ENCODE measurements at places on chromosomes 1 and 21.

DNA sequence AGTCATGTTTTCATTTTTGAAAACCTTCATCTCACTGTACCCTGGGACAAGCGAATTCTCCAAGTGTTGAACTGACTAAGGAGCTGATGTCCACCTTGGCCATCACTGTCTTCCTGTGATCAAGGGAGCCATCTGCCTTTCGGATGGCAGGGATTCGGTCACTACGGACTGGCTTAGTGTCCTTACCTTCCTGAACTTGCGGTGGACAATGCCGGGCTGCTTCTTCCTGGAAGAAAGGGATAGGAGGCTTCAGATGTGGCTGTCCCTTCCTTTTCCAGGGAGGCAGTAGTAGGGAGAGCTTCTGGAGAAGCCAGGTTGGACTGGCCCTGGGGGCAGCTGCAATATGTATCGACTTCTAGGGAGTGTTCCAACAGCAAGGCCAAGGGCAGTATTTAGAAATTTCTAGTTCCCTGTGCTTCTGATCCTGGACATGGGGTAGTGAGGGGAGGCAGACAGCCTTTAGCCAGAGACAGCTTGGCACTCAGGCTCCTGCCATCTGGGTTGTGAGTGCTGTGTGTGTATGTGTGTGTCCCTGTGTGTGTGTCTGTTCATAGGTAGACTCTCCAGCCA is 114.6 kb downstream of the IER5 start:
- no peak for DNase-seq

DNA sequence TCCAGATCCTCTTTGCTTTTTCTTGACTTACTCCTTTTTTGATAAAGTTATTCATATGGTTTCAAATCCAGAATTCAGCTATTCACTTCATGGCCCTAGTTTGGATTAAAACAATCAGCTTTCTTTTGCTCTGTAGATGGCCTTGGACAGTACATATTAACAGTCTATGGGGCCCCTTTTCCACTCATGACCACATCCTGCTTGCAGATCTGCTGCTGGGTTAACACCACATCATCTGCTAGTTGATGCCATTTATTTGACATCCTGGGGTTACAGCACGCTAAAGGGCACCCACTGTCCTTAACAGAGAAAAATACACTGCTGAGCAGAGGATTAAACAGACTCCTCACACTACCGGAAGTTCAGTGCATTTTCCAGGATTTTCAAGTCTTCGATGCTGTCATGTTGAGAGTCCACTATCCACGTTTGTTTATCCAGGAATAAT is 941 bp upstream of the IFI16 start:
- peak; percentile 60 for DNase-seq

- peak; percentile 96 for DNase-seq
Measured at GRCh38 chr1:51063121-51063520, 38.9 kb upstream of the C1orf185 start.

DNA sequence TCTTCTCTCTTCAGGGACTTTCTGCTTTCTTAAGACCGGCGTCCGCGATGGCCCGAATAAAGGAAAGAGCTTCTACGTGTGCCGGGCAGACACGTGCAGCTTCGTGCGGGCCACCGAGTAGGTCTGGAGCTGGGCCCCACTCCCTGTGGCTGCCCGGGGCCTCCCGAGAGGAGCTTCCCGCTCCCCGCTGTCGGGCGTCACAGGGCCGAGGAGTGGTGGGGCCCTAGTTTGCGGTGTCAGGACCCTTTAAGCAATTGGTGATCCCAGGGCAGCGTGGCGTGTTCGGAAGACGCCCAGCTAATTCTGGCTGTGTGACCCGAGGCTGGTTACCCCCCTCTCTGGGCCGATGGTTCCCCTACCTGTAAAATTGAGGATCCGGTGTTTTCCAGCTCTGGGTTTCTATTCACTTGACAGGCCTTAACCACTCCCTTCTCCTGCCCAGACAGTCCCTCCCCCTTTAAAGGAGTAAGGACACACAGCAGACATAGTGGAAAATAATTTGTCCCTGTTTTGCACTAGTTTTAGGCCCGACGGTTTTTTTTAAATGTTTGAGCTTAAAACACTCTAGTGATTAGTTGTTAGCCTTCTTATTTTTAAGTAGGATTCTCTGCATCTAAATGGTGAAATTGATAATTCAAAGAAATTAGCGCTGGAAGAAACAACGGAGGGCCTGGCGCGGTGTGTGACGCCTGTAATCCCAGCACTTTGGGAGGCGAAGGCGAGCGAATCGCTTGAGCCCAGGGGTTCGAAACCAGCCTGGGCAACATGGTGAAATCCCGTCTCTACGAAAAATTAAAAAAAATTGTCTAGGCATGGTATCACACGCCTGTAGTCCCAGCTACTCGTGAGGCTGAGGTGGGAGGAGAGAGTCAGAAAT is 553 bp downstream of the TTF2 start:
- DNase-seq: peak; percentile 63

DNA sequence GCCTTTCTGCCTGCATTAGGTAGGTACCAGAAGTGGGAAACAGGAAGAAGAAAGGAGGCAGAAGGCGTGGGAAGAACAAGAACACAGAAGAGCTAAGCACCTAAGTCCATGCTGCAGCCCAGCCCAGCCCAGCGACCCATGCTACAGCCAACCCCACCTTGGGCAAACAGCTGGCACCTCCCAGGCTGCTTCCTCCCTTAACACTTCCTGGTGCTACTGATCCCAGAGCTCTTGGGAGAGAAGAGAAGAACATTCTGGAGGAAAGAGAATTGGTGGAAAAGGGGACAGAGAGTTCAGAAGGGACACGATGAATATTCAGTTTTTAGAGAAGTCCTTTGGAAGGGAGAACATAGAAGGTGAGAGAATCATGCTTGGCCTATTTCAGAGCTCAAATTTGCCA is 28.5 kb downstream of the PLEKHA6 start:
- no peak for DNase-seq

DNA sequence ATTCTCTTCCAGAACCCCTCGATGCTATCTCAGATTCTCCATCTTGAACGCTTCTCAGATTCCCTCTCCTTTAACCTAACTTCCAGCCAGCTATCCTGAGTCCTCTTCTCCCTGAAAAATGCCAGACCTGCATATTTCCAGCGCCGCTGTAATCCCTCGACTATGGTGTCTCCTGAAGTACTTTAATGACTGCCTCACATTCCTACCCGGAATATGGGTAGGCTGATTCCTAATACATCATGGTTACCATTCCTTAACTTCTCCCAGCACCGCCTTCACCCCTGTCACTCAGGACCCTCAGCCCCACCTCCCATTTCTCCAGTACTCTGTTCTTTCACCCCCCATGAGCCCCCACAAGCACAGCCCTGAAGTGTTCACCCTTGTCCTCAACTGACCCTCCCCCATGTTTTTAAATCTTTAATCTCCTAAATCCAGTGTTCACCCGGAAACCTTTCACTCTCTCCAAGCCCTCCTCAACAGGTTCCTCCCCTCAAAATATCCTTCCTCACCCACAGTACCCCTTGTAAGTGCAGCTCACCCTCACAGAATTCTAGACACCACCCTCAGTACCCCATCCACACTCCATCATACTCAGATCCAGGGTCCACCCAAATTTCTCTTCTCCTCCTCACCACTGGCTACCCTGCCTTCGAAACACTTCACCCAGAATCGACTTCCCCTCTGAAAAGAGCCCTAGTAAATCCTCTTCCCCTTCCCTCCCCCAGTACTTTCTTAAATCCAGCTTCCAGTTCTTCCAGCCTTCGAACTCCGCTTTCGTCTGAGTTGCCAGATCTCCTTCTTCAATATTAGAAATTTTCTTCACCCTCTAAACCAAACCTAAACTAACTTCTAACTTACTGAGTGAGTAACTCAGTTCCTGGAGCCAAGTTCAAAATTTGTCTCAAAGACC is 922 bp downstream of the CPT2 start:
- no peak for DNase-seq

DNA sequence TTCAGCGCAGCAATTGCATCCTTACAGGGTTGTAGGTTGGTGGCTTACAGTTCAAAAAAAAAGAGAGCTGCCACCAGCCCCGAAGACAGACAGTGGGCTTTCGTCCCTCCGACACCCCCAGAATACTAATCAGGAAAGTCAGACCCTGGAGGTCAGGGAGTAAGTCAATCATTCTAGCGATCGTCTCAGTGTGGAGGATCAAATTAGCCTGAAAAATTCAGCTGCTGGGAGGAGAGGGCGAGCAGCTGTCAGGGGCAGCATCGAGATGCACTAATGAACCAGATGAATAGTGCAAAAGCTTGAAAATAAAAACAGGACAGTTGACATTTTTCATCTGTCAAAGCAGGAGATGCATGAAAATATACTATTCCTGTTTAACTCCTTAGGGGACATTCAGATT is 138.4 kb downstream of the NEK7 start:
- no peak for DNase-seq

GRCh38 chr1:181685211-181685610 is 201.9 kb downstream of the CACNA1E start:
- no peak for DNase-seq

DNA sequence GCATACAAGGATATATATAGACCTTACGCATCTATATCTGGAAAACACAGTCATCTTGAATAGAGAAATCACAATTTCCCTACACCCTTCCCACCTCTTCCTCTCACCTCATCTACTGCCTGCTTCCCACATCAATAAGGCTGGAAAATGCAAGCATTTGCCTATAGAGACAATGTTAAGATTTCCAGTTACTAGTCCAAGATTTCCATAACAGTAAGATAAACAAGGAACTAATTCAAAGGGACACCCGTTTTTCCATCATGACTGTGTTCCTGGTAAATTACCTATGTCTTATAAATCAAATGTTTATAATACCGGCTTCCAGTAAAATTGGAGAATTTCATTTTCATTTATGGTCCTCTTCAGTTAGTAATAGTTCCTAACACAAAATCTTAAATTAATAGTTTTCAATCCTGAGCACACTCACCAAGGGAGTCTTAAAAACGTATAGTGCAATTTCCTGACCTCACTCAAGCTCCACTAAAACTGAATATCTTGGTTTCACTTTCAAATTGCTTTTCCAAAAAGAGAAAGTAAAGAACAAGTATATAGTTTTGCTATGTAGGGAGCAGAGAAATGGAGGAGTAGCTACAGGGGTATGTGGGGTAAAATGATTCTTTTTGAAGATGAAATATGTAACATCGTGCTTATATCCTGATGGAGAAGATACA is 398.7 kb downstream of the PLPP3 start:
- no peak for DNase-seq

- DNase-seq: no peak
Measured at GRCh38 chr1:11355559-11356475, 82.8 kb downstream of the UBIAD1 start.

DNA sequence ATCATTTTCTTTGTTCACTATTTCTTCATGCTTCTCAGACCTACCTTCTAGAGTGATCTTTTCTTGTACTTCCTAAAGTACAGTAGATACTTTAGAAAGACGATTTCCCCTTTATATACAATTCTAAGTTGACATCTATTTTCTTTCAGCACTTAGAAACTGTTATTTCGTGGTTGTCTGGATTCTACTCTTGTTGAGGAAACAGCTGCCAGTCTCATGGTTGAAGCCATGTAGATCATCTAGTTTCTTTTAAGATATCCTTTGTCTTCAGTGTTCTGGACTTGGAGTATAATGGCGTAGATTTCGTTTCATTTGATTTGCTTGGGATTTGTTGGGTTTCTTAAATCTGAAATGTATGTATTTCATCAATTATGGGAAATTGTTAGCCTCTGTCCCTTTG is 67.6 kb downstream of the PKN2 start:
- no peak for DNase-seq

DNA sequence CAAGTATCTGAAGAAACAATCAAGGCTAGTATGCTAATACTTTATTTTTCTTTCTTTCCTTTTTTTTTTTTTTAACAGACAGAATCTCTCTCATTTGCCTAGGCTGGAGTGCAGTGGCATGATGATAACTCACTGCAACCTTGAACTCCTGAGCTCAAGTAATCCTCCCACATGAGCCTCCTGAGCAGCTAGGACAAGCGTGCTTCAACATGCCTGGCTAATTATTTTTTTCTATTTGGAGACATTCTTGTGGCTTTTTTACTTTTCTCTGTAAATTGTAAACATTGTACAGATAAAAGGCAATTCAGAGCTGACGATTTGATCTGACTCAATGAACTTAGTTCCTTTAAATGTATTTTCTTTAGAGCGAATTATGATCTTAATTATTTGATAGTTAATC is 41.4 kb downstream of the CCDC18 start:
- peak; percentile 77 for DNase-seq

DNA sequence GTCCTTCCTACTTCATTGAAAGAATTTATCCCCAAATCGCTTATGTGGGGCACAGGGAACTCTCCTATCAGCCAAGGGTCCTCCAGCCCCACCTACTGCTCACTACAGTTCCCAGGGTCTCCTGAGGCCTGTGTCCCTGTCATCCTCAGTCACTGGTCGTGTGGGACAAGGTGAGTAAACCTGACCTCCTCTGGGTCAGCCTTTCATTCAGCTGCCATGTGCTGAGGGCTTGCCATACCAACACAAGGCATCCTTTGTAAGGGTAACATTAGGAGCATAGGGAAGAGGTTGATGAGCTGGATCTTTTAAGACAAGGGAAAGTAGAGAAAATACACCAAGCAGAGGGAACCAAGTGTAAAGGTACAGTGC is 11.2 kb upstream of the SNAPIN start:
- DNase-seq: no peak

- DNase-seq: no peak
Measured at GRCh38 chr1:187773168-187773567, 944.4 kb downstream of the PLA2G4A start.

GRCh38 chr1:117571496-117571895 is 34.4 kb upstream of the TENT5C start:
- DNase-seq: no peak

- DNase-seq: no peak
Measured at GRCh38 chr21:41411449-41412089, 14.5 kb upstream of the MX1 start.

DNA sequence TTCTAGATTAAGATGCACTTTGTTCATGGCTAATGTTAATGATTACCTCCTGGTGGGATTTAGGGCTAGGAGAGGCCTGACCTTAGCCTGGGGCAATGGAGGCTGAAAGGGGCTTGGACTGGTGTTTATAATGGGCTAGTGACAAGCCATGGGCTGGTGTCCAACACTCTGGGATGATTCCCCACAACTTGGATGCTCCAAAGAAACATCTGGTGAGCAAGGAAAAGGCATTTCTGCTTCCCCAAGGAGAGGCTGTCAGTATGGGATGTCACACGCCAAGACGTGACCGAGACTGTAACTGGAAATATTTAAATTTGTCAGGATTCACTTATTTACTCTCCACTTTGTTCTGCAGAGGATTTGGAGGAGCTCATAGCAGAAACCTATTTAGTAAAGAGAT is 45.2 kb downstream of the PTPRU start:
- no peak for DNase-seq

- DNase-seq: no peak
Measured at GRCh38 chr1:40107290-40107959, 10.4 kb upstream of the PPT1 start.
